Large intestine (tissue), 12 donors: ENCODE measurements at places on chromosomes 2 and 18.

DNA sequence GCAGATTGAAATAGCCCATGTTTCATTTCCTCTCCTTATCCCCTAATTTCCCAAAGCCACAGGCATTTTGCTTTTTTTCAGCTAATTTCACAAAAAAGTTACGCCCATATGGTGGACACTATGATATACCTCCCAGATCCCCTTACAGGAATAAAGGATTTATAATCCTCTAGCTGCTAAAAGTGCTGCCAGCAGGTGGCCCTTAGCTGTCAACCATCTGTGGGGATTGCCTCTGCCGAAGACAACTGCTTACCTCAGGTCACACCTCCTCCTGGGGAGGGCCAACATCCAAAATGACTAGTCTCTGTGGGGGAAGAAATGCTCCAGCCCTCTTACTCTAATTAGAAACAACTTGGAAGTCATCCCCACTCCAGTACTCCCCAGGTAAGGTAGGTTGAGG is 61.0 kb upstream of the EPB41L3 start:
- DNase-seq, result no peak

DNA sequence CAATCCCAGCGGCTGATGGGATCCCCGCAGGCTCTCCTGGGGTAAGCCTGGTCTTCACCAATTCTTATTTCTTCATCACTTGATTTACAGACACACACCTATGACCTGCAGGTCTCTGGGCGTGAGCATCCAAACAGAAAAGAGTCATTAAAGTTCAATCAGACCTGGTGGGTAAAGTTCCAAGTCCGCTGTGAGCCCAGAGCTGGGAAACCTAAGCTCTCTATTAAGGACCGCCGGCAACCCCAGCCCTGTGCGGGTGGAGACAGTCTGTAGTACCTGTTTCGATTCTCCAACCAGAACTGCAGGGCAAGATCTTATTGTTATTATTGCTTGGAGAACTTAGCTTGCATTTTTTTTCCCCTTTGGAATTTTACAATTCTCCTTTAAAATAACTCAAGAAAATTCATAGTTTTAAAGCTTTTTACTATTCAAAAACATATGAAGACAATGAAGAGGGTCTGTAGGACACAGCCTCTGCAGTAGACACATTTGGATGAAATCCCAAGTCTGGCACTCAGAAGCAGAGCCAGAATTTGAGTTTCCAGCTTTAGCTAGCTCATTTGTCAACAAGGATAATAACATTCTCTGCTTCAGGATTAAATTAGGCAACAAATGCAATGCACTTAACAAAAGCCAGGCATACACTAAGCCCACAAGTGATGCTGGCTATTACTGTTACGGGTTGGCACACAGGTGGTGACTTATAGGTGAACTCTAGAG is 376.4 kb downstream of the INSIG2 start:
- no peak for DNase-seq

- DNase-seq, result no peak
Measured at GRCh38 chr2:127609031-127609751, 36.8 kb upstream of the GPR17 start.

DNA sequence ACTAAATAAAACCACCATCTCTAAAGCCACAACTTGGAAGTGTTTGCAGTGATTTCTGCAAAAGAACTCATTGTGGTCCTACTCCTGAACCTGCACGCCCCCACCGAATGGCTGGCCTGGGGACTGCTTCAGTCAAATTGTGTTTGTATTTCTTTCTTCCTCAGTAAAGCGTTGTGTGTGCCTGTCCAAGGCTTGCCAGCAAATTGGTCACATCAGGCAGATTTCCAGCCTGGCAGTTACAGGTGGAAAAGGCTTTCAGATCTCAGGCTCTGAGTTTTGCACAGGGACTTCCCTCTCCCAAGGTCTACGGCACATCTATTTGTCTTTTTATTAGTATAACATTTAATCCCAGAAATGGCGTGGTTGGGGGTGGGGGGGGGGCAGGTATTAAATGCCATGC is 54.0 kb upstream of the NOSTRIN start:
- no peak for DNase-seq

DNA sequence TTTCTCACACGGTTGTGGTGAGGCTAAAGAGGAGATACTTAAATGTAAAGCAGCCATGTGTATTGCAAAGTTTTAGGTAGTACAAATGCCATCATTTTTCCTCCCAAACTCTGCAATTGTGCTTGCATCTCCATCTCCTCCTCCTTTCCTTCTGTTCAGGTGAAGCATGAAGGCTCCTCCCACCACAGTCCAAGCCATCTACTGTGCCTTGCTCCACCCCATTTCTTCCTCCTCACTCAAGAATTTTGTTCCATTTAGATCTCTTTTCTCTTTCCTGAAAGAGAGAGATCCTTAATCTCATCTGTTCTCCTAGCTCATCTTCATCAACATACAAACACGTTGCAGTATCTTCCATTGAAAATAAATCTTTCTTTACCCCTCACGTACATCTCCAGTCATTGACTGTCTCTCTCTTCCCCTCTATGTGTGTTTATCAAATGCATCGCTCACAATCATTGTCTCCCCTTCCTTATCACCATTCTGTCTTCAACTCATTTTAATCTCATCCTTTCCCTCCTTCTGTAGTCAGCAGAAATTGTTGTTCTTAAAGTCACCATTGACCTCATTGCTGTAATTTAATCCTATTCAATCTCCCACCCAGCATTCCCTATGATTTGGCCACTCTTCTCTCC is 392.1 kb downstream of the RAD51AP2 start:
- DNase-seq, result no peak

GRCh38 chr2:3523551-3524041 is 4.3 kb upstream of the ADI1 start:
- peak; percentile 17 for DNase-seq

GRCh38 chr2:73007991-73008765 is 63.3 kb downstream of the SFXN5 start:
- DNase-seq, result peak; percentile 61

DNA sequence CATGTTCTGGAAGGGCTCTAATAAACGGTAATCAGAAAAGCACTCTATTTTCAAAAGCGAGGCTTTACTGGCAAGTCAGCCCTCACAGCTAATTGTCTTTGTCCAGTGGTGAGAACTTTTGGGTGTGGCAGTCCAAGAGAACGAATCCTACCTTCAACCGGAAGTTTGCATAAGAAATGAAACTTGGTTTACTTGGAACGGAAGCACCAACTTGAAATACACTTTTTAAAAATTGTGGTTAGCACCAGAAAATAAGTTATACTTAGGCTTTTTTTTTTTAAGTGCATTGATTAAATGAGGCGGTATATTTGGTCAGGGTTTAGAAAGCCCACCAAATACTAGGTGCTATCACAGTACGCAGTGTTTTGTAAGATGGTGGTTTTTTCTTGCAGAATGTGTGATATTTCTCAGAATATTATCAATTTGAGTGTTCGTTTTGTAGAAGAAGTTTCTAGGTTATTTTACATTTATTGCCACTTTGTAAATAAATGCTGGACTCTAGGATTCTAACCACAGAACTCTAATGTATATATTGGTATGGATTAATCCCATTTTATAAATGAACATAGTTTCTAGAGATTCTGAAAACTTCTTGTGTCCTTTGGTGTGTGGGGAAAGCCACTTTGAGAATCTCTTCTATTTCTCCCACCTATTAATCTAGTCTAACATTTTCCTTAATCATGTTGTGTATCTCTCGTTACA is 1.2 kb downstream of the MYL12A start:
- DNase-seq, result peak; percentile 69

DNA sequence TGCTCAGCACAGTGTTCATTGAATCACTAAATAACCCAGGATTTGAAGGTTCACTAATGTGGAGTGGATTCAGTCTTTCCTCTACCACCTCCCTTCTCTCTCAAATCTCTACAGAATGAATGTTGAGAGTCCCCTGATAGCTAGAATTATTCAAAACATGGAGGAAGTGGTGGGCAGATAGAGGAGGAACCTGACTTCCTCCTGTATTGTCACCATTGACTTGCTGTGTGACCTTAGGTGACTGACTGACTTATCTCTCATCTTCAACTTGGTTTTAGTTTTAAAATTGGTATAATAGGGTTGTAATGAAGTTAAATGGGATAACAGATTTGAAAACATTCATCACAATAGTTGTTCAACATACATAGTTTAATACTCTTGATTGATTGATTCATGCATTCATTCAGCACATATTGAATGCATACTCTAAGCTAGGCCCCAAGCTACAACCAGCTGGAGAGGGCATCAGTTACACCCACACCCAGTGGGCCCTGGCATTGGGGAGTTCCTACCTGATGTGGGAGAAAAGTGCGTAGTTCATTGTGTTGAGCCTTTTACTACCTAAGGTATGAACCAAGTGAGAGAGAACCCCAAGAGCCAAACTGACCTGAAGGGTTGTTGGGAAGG is 96.0 kb downstream of the WDR7 start:
- peak; percentile 2 for DNase-seq

DNA sequence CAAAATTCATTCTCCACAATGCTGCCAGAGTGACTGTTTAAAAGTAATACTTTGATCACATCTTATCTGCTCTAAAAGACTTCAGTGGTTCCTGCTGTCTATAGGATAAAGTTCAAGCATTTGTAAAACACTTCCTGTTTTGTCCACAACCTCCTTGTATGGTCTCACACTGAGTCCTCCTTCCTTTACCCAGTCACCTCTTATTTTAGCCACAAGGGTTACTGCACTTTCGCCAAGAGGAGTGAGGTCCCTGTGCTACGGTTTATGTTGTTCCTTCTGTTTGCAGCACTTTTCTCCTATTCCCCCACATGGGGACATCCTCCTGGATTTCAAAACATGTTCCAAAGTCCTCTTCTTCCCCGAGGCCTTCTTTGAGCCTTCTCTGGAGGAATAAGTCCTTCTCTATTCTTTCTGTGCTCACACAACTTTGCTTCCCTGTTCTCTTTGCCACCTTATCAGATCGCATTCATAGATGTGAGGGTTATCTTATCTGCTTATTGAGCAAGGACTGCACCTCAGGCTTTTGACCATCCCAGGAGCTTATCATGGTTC is 112.2 kb upstream of the NABP1 start:
- peak; percentile 92 for DNase-seq

GRCh38 chr18:58527952-58528287 is 101.0 kb downstream of the ALPK2 start:
- DNase-seq, result no peak

DNA sequence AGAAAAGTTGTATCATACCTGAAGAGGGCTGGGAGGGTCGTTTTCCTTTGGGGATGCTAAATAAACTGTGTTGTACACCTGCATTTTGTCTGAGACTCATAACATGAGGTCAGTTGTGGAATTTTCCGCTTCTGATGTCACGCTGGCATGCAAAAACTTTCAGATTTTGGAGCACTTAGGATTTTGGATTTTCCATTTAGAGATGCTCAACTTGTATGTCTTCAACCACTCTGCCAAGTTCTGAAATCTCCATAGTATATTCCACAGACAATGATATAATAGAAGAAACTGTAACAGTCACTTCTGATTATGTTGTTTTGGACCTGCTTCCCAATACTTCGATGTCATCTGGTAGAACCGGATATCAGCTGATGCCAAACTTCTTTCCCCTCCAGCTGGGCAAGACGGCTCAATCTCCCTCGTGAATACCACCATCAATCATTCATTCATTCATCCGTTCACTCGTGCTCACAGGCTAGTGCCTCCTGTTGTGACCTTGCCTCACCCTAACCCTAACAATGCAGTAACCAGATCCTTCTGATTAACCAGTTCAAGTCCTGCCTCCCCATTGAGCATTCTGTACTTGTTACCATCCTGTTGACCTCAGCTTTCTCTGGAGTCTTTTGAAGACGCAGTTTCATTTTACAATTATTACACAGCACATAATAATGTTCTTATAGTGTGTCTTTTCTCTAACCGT is 5.3 kb upstream of the PLEKHH2 start:
- DNase-seq, result no peak

DNA sequence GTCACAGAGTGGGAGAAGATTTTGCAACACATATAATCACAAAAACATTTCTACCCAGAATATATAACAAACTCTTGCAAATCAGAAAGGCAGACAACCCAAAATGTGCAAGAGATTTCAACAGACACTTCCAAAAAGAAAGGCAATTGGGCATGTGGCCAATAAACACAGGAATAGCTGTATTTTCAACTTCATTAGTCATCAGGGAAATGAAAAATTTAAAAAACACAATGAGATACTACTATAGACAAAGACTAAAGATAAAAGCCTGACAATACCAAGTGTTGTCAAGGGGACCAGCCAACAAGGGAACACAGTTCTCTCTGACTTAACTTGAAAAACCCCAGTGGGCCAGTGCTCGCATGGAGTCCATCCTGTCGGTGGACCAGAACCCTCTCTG is 40.5 kb downstream of the MTHFD2 start:
- no peak for DNase-seq

DNA sequence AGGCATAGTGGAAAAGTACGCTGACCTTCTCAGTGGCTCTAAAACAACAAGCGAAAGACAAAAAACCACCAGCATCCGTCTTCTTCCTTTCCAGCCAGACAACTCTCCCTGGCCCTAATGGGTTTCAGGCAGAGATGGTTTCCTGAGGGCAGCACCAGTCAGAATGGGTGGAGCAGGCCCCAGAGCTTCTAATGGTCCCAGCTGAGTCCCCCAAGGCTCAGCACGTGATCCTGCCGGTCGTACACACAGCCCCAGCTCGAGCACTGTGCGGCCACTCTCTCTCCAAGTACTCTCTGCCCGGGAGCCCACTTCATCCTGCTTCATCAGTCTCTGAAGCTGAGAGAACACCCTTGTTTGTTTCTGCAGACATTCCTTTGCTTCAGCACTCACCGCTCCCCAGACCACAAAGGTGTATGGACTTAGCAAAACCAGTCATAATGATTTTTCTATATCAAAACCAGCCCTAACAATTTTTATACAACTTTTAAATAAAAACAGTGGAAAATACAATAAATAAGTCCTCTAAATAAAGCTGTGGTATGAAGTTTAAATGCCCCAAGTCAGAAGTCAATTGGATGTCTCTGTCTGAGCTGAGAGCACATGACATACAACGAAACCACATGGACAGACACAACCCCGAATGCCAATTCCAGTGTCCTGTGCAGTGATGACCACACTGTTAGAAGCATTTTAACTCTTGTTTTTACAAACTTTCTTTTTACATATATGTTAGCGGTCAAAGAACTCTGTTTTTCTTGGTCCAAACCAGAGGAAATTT is 63.9 kb downstream of the PARD6G start:
- no peak for DNase-seq

DNA sequence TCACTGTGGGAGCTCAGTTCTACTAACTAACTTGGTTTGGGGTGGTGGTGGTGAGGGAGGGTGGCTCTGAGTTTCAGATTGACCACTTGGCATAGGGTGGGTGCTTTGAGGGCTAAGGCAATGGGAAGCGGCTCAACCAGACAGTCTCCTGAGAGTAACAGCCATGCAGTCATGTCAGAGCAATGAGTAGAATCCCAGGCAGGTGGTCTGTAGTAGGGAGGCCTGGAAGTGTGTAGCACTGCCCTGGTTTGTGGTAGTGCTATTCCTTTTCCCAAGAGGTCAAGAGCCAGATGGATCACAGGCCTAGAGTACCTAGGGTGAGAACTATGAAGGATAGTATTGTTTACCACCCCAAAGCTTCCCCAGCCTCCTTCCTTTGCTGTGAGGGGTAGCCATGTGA is 18.7 kb upstream of the RAPH1 start:
- no peak for DNase-seq
